ENCODE measurements at places on chromosomes 4 and X.

- no peak for DNase-seq
Observed at GRCh38 chr4:126916626-126917140, 716.1 kb upstream of the INTU start.

DNA sequence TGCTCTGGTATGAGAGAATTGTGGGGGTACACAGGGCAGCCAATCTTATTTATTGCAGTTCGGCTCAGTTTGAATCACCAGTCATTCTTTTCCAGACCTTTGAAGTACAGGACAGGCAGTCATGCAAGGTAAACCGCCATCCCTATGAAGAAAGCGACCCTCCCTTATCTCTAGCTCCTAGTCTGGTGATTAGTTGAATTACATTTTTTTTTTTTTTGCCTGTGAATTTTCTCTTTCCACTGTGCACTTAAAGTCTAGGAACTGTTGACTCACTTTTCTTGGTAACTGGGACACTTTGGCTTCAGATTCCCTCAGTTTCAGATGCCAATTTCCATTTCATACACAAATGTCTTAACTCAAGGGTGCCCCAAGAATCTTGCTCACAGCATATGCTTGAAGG is 82.4 kb upstream of the FAM9C start:
- DNase-seq, result no peak

DNA sequence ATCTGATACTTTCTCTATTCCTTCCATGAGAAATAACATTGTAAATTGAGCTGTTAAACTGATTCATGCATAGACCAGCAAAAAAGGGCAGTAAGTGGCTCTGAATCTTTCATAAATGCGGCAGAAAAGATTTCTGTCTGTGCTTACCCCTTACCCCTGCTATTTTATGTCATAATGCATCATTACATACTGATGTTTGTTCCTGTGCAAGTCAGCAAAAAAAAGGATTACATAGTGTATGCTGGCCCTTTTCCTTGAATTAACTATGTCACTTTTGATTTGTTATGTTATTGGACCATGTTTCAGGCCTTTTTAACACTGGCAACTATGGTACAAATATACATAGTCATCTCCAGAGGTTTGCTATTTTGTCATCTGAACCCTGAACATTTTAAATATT is 2159.7 kb downstream of the PCDH7 start:
- no peak for DNase-seq

- DNase-seq, result no peak
Observed at GRCh38 chrX:22118161-22118830, 86.2 kb downstream of the PHEX start.

DNA sequence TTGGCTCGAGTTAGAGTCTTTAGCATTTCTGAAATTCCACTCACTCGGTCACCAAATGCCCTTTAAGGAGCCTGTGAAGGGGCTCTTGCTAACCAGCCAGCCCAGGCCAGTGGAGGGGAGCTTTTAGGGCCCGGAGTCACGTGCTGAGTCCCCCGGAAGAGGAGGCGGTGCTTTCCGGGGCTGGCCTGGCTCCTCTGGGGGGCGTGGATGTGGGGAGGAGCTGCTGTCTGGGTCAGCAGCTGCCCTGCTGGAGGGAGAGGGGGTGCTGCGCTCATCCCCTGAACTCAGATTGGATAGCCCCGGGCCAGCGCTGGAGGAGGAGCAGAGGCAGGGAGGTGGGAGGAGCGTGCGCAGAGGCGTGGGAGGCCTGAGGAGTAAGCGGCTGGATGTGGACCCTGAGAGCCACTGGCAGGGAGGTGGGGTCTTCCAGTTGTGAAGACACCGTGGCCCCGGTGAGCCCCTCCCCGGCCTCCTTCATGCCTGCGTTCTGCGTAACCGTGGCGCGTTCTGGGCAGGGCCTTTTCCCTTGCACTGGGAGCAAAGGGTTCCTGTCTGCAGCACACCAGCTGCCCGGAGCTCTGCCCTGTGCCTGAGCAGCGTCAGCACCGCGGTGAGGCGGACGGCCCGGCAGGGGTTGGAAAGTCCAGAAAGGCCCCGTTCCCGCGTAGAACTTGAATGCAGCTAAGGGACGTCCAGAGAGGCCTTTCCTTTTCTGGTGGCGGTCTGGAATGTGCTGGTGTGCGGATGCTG is 19.7 kb downstream of the MAEA start:
- DNase-seq, result peak; percentile 61

- DNase-seq, result no peak
Observed at GRCh38 chrX:136954930-136955329, 74.4 kb upstream of the RBMX start.

DNA sequence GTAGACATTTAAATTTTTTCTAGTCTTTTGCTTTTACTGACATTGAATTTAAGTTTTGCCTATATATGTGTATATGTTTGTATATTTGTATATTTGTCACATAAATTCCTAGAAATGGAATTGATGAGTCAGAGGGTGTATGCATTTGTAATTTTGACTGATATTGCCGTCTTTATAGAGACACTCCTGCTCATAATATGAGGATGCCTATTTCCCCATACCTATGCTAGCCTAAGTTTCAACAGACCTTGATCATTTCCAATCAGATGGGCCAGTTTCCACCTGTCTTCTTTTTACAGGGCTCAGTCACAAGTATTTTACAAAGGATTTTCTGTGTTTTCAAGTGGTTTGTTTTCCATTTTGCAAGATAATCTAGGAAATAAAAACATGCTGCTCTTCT is 10.8 kb downstream of the PDLIM5 start:
- DNase-seq, result no peak

DNA sequence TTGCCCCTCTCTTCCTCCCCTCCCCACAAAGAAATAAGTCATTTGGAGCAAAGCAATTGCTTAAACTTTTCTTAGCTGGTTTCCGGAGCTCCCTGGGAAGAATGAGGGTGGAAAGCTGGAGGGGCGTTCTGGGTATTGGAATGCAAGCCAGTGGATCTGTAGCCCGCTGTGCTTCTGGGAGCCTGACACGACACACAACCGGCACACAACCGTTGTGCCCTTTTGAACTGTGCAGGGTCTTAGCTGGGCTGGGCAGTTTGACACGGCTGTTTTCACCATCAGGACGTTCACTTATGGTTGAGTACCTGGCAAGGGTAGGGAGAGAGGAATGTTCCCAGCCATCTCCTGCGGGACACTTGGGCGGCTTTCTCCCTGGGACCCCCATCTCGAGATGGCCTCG is 38.3 kb downstream of the SHROOM2 start:
- DNase-seq, result no peak

DNA sequence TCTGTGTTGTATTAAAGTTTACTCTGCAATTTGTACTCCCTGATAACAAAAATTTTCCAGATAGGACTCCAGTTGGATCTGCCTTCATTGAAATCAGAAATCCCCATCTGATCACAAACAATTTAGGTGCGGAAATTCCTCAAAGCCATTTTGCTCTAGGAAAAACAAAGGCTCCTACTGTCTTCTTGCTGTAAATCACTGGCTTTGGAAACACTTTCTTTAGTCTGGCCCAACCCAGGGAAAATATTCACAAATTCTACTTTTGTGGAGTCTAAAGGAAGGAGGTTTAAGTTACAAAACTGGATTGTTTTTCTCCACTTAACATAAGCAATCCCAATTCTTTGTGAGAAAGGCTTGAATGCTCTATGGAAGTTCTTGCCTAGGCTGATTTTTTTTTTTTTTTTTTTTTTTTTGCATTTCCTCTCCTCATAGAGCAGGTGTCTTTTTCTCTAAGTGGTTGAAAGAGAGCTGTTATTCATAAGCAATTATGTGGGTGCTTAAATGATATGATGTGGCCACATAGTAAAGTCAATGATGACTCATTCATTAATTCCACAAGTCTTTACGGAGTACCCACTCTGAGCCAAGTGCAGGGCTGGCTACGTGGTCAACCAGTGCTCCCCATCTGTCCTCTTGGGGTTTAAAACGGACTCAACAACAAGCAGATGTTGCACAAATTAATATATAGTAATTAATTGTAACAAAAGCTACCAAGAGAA is 261.4 kb downstream of the LDB2 start:
- no peak for DNase-seq

- peak; percentile 20 for DNase-seq
Observed at GRCh38 chr4:170047771-170048354, 21.7 kb upstream of the MFAP3L start.

DNA sequence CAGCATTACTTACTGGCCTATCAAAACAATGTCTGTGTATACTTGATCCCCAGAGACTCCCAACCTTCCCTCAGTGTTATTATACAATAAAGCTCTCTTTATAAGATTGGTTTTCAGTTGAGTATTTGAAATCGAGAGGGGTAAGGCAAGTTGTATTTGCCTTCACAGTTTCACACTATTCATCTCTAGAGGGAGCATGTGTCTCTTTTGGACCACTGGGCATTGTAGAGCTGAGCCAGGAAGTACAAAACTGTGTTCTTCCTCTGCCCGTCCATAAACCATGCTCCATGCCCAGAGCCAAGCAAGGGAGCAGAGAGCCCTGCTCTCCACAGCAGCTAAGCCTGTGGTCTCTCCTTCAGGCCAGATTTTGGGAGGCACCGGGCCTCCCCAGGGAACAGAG is 61.5 kb upstream of the HHIP start:
- no peak for DNase-seq

DNA sequence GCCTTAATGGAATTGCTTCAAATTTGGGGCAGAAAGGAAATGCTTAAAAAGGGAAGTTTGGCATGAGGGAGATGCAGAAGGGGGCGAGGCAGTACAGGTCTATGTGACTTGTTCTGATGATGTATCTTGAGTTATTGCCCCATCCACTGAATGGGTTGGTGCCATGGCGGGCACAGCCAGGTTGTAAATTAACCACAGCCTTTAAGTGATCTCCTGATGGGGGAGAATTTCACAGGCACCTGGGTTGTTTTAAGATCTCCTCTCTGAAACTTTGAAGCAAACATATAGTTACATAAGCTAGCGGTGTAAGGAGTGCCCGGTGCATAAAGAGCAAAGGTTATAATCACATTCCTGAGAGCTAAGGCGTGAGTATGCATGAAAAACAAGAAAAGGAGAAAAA is 37.0 kb downstream of the NPY5R start:
- DNase-seq, result no peak

GRCh38 chr4:138298866-138299265 is 56.7 kb upstream of the SLC7A11 start:
- DNase-seq, result no peak

GRCh38 chr4:17128268-17128667 is 229.8 kb upstream of the LDB2 start:
- no peak for DNase-seq

- DNase-seq, result no peak
Observed at GRCh38 chr4:128880662-128881061, 71.2 kb downstream of the JADE1 start.

GRCh38 chr4:74487771-74488170 is 42.8 kb downstream of the AREG start:
- no peak for DNase-seq

- no peak for DNase-seq
Observed at GRCh38 chrX:136598631-136599030, 49.3 kb upstream of the CD40LG start.

- DNase-seq, result no peak
Observed at GRCh38 chr4:148238811-148239493, 203.3 kb downstream of the NR3C2 start.

DNA sequence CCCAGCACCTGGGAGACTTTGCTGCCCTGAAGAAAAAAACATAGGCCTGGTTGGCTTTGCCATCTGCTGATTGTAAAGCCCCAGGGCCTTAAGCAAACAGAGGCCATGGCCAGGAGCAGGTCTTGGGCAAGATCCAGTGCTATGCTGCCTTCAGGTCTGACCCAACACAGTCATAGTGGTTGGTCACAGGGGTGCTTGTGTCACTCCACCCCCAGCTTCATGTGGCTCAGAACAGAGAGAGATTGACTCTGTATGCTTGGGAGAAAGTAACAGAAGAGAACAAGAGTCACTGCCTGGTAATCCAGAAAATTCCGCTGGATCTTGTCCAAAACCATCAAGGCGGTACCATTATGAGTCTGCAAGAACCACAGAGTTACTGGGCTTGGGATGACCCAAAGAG is 24.4 kb upstream of the SMARCA5 start:
- no peak for DNase-seq

DNA sequence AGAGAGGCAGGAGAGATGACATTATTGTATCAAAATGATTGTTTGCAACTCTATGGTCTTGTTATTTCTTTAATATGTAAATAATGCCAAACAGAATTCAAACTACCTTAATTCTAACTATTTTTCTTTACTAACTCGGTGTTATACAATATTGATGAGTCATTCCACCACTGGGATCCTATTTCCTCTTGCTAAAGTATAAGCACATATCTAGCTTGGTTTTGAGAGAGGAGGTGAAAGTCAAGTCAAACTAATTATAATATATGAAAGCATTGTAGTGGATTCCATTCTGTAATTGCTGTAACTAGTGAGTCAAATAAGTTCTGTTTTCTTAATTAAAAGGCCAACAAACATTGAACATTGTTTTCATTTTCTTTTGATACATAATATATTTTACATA is 837.6 kb downstream of the PDHA2 start:
- no peak for DNase-seq

DNA sequence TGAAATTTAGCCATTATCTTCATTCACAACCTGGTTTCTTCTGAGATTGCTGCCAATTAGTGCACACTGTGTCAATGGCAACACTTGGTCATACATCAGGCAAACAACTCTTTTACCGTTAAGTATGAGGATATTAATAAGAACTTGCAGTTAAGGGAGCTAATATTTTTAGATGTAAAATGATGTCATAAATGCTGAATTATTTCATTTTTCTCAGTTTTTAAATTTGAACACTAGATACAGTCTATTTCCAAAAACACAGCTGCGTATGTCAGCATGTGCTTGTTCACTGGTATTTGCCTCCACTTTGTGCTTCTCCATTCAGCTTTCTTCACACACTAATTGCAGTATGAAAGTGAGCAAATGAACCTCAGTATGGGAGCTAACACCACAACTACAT is 1.6 kb downstream of the KLHL13 start:
- no peak for DNase-seq

- DNase-seq, result no peak
Observed at GRCh38 chrX:57900975-57901374, 9.3 kb downstream of the ZXDA start.

GRCh38 chr4:42119886-42120285 is 32.6 kb downstream of the BEND4 start:
- no peak for DNase-seq

GRCh38 chr4:184801781-184802696 is 23.7 kb downstream of the ACSL1 start:
- DNase-seq, result no peak

DNA sequence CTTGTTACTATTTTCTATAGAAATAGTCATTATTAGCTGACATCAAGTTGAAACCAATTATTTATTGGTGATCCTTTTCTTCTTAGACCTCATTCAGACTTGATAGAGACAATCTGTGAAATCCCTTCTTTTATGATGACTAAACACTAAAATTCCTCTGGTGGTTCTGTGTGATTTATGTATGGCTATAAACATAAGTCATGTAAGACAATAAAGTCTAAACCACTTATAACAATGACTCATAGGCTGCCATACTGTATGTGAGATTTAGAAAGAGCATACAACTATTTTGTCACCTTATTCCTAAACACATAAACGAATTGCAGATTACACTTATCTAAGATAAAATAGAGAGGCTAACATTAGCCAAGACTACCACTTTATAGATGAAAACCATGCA is 101.1 kb upstream of the PRR32 start:
- DNase-seq, result no peak

Data from stimulated activated effector memory CD8-positive, alpha-beta T cell treated with anti-CD3 and anti-CD28 coated beads, Interleukin-12 subunit alpha, Interleukin-12 subunit beta, amount 100 ng/mL, for 72 hours (primary cell).